ENCODE measurements at places on chromosomes 5 and 9.

- DNase-seq: no peak
Observed at GRCh38 chr9:104899759-104900247, 28.2 kb downstream of the ABCA1 start.

GRCh38 chr9:109401169-109401989 lies 80.5 kb upstream of the EPB41L4B start:
- DNase-seq: peak; percentile 6

- DNase-seq: no peak
Observed at GRCh38 chr9:127968042-127968441, 12.7 kb downstream of the EEIG1 start.

- DNase-seq: peak; percentile 12
Observed at GRCh38 chr5:136212252-136212721, 19.3 kb upstream of the SMIM32 start.

GRCh38 chr5:4874097-4874496 lies 266.0 kb upstream of the ADAMTS16 start:
- DNase-seq: no peak

- DNase-seq: no peak
Observed at GRCh38 chr5:116559239-116559638, 15.4 kb downstream of the SEMA6A start.

DNA sequence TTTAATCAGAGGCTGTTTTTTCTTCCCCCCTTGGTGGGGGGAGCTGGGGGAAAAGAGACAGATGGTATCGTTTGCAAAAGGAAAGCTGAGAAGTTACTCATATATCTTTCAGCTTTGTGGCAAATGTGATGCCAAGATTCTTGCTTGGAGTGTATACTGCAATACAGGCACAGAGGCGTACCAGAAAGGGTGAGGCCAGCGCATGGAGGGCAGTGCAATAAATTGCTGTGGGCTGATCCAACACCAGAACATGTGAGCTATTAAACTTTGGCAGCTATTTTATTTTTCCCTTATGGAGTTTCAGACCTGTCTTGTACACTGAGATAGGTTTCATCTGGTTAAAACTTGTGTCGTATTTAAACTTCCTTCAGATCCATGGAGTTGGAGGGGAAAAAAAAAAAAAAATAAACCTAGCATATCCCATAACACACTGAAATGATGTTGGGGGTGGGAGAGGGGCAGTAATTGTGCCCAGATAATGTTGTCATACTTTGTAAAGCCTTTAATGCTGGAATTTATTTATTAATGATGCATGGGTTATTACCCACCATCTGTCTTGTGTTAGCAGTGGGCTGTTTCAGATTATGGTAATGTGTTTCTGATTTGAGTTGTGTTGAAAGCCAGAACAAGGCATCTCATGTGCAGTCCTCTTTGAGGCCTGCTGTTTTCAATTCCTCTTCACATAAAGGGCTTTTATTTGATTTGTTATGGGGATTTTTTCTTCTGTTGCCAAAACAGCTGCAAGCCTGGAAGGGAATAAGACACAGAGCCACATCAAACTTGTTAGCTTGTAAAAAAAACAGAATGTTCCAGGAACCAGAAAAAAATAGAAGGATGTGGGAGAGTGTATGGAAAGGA lies 891.3 kb downstream of the TLE1 start:
- DNase-seq: no peak

- DNase-seq: no peak
Observed at GRCh38 chr5:65800775-65801174, 78.8 kb downstream of the NLN start.

GRCh38 chr9:82606492-82607382 lies 456.2 kb downstream of the RASEF start:
- no peak for DNase-seq

DNA sequence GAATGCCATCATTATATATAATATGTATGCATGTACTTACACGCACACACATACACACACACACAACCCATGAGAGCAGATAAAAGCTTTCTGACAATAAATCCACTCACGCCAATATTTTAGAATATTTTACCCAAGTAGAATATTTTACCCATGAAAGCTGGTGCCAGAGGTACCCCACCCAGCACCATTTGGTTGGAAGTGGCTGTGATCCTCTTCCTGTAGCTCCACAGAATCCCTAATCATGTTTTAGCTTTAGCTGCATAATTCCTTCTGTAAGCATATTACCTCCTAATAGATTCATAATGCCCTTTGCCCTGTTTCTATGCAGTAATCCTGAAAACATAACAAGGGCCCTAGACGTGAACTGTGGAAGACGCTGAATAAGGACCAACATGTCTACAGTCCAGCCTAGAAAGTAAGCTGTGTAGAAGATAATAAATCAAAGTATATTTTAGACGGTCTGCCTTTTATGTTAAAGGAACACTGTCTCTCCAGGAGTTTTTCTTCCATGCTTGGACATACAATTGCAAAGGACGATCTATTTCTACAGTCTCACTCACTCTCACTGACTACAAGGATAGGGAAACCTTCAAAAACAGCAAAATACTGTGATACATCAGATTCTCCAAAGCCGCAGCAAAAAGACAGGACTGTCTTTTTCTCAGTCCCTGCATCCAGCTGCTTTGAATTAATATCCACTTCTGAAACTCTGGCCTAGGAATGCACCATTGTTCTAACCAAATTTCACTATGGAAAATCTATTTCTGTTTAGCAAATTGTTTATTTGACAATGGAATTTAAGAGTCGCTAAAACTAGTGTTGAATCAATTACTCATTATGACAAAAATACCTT lies 98.2 kb downstream of the USP20 start:
- no peak for DNase-seq

DNA sequence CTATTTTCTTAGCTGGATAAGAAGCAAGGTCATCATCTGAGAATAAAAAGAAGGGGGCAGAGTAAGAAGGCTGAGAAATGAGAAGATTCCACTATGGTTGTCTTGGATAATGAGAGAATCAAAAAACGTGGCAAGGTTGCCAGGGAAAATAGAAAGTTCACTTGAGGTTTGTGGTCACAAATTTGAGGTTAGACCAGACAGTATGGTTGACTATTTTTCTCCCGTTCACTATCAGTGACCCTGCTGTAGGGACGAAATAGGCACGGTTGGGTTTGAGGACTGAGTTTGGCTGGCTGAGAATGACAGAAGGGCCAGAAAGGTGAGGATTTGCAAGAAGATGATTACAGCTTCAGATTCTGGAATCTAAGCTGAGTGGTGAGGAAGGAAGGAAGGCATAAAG lies 266.0 kb upstream of the ZNF462 start:
- no peak for DNase-seq

GRCh38 chr5:111107371-111107770 lies 15.2 kb downstream of the WDR36 start:
- DNase-seq: no peak

- DNase-seq: no peak
Observed at GRCh38 chr9:125997196-125997823, 250.1 kb downstream of the PBX3 start.

- no peak for DNase-seq
Observed at GRCh38 chr5:158135682-158136179, 276.8 kb upstream of the CLINT1 start.

DNA sequence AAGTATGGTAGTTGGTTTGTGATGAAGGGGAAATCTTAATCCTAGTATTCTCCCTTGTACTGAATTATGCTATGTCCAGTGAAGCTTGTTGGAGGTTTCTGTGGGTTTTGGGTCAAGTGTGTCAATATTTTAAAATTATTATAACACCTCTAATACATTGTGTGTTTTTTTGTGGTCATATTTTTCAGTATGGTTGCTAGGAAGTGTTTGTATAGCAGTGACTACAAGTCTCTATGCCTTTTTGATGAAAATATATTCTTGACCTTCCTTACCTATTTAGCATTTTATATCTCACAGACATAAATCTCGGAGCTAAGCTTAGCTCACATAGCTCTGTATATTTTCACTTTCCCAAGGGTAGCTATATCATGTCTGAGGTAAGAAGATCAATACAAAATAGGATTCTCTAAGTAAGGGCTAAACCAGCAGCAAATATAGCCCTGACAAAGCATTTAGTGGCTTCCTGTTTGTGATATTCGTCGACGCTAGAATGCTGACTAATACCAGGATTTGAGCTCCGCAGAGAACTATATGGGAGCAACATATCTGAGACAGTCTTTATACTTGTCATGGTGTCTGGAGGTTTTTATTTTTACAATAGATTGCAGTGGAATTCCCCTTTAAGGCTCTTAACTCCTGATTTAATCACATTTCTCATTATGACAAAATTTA lies 82.3 kb downstream of the MACIR start:
- no peak for DNase-seq

DNA sequence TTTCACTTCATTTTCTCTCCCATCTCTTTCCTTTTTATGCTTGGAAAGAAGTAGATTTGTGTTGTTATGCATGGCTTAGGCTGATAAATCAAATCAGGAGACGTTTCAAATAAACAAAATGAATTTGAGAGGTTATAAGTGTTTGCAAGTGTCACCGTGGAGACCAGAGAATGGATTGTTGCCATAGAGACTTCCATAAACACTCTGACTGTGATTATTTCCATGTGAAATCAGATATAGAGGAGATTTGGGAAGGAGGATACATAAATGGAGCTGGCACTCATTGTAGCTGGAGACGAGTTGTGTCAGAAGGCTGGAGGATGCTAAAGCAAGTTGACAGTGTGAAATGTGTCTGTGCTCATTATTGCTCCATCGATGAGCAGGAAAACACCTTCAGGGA lies 84.2 kb upstream of the PCSK1 start:
- DNase-seq: no peak

DNA sequence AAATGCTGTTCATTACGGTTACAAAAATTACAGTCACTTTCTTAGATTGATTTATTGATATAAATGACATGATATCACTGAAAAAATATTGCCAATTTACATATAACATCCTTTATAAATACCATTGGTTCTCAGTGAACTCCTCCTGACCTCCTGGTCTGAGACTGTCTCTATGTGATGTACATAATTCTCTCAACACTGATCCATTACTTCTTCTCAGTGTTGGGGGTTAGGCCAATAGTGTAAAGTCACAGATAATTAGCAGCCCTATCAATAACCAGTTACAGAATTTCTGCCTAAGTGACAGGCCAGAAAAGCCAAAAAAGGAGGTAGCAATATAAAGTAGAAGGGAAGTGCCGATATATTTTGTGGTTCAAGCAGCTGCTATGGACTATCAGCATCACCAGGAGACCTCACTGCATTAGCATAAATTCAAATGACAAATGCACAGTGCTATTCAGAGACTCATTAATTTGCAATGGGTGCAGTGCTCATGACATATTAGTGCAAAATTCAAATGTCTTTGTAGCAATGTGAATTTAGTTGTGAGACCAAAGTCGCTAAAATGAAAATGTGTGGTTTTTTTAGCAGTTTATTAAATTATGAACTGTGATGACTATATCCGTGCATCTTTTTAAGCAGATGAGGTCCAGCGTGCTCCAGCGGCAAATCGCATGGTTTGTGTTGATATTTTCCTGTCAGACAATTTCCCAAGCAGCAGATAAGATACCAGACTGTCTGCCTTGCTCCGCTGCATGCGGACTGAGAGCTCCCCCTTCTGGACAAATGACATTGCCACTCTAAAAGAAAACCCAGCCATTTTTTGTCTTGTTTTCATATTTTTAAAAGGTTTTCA lies 144.6 kb downstream of the CETN3 start:
- peak; percentile 3 for DNase-seq

DNA sequence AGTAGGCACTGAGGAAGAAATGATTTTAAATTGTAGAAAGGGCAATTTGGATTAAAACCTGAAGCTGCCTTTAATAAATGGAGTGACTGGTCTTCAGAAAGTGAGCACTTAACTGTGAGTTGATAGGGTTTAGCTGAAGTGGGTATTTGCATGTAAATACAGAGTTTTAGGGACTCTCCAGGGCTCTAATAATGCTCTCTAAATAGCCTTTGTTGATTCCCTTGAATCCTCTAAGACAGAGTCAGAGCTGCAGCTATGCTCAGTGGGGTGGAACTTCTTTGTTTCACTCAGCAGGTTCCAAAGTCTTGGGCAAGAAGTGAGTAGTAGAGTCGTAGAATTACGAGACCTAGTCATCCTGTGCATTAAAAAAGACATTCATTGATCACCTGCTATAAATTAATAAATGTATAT lies 21.4 kb downstream of the GLRA1 start:
- no peak for DNase-seq

- DNase-seq: no peak
Observed at GRCh38 chr5:146561711-146562110, 45.7 kb upstream of the GPR151 start.

GRCh38 chr5:15424769-15425168 lies 75.2 kb upstream of the FBXL7 start:
- no peak for DNase-seq

DNA sequence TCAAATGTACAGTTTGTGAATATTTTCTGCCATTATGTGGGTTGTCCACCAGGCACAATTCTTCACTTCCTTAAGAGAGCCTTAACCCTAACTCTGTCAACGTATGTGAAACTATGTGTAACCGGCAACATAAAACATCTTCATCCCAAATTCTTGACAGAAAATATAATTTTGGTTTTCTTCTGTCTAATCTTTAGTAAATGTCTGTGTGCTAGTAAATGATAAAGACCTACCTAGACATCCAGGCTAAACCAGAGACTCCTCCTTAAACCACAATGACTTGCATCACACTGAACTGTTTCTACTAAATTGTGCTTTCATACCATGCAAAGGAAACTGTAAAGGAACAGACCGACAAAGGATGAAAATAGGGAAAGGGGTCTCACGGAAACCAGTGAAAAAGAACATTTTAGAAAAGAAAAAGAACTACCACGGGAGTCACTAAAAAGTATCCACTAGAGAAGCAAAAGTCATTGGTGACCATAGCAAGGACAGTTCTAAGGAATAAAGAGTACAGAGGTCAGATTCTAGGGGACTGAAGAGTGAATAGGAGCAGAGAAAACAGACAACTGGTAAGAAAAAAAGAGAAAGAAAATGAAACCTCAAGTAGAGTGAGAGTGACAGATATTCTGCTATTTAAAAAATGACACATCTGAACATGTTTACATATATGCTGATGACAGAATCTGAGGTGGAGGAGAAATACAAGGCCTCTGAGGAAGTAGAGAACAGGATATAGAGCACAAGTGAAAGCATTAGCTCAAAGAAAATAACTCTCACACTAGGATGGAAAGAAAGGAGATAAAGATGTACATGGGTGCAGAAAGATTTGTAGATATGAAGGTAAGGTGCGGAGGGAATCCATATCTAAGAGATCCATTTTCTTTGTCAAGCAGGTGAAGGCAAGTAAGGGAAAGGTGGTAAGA lies 49.4 kb downstream of the FNIP1 start:
- DNase-seq: no peak

GRCh38 chr5:117204926-117205869 lies 630.6 kb upstream of the SEMA6A start:
- no peak for DNase-seq

DNA sequence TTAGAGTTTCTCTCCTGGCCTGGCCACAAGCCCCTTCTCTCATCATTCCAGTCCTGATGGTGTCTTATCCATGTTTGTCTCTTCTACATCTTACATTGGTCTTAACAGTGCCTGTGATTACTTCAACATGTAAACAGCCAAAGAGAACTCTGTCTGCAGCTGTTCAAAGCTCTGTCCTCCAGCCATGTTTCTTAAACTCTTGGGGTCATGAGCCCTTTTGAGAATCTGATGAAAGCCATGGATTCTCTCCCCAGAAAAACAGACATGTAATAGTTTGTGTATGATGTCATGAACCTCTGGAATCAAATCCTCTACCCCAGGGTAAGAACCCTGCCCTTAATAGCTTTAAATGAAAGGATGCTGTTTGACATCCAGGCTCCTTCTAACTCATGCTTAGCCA lies 30.1 kb downstream of the MAMDC2 start:
- no peak for DNase-seq
